ENCODE measurements at places on chromosomes 4 and X.
A peak's percentile ranks its signal among the peaks of the same experiment; 100 is the strongest.

DNA sequence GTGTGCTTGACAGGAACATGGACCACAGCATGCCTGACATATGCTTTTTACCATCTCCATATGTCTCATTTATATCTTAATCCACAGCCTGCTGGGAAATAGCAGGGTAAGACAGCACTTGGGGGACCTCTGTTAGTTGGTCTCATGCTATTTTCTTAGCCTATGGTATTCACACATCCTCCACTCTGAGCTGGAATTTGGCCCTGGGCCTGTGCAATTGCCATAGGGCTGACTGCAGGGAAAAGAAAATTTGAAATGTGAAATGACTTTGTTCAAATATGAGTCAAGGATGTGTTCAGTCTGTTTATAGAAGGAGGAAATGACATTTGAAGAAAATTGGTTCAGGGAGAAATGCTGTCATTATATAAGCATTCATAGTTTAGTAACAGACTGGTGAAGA lies 9.6 kb upstream of the MAP7D3 start:
- DNase-seq = no peak

- DNase-seq = no peak
These were observed 61.9 kb upstream of the SERPINA7 start for GRCh38 chrX:106100442-106100841.

DNA sequence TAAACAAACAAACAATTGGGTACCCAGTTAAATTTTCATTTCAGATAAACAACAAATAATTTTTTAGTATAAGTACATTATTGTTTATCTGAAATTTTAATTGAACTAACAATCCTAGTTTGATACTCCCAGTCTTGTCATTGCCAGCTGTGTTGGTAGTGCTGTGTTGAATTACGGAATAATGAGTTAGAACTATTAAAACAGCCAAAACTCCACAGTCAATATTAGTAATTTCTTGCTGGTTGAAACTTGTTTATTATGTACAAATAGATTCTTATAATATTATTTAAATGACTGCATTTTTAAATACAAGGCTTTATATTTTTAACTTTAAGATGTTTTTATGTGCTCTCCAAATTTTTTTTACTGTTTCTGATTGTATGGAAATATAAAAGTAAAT lies 2.9 kb downstream of the CXCL8 start:
- DNase-seq = no peak

GRCh38 chrX:55142206-55142918 lies 53.5 kb downstream of the PAGE2 start:
- DNase-seq = no peak

DNA sequence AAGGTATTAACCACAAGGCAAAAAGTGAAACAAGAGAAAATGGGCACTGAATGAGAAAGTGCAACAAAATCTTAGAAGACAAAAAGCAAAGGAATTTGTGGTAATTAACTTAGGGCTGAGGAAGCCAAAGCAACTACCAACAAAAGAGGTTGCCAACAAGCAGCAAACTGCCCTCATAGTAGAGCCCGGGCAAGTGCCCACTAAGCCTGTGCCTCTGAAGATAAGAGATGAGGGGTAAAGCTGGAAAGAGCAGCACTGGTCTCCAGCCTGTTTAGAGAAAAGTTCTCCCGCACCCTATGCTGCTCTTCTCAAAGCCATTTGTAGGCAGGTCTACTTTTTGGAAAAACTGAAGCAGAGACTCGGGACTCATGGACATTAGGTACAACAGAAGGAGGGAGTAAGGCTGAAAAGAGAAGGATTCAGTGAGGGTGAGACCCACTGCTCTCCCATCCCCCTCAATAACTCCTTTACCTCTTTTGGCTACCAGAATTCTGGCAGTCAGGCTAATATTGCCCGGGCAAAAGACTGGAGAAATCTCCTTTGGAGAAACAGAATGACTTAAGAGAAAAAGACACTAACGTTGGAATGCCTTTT lies 29.6 kb upstream of the KCNE5 start:
- DNase-seq = no peak

- no peak for DNase-seq
These were observed 105.7 kb upstream of the GATB start for GRCh38 chr4:151866592-151866918.

- no peak for DNase-seq
These were observed 401.5 kb downstream of the PPP3CA start for GRCh38 chr4:100945789-100946188.

DNA sequence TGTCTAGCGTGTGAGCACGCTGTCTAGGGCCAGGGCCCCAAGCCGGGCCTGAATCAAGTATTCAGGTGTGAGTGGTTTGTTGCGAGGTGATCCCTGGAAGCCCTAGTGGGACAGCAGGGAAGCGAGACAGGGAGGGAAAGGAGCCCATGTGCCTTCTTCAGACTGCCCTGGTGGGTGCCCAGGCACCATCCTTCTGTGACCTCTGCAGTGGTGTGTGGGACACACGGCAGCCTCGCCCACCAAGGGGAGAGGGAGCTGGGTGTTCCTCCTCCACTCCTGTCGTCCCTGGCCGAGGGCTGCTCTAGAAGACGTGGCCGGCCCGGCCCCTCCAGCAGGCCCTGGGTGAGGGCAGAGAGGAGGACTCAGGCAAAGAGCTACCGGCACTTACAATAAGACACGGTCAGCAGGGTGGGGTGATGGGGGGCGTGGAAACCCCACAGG lies 47.4 kb downstream of the HTRA3 start:
- no peak for DNase-seq

GRCh38 chr4:74426101-74426500 lies 18.8 kb upstream of the AREG start:
- no peak for DNase-seq

DNA sequence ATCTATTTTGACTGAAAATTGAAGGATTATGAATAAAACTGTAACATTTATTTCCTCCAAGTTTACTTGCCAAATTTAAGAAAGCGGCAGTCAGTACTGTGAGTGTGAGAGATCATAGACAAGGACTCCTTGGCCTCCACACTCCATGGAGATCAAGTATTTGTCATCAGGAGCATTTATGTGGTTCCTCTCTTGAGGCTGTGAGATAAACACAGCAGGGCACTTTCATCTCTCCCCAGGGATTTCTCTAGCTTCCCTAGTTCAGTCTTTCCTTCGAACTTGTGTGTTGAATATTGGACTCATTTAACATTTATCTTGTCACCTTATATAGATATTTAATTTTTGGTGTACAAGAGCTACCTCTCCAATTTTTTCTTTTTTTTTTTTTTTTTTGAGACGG lies 40.8 kb downstream of the PDE5A start:
- no peak for DNase-seq

DNA sequence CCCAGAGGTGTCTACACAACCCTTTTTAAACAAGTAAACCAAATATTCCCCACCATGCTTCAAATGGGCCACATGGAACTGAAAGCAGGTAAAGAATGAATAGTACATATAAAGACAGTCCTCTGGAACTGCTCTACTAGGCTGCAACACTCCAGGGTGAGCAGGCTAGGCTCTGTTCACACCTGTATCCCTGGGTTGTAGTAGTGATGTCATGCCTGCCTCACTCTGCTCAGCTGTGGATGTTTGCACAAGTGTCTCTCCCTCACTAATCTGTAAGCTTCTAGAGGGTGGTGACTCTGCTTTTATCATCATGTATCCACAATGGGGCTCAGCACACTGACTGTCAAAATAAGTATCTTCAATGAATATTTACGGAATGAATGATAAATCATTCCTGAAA lies 20.4 kb downstream of the LEF1 start:
- no peak for DNase-seq

DNA sequence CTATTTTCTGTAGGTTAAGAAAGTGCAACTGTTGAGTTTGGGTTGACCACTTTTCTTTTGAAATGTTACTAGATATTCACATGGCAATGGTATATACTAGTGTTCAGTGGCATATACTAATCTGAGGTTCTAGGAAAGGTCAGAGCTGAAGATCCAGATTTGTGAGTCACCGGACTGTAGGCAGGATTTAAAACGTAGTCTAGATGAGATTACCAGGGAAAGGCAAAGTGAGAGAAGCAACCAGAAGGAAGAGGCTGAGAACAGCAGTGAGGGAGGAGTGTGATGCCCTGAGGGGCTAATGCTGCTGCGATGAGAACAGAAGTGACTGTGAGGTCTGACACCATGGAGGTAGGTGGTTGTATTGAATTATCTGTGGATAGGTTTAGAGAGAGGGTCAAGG lies 9.7 kb upstream of the PLA2G12A start:
- DNase-seq = no peak

GRCh38 chr4:147044241-147044640 lies 98.6 kb upstream of the TTC29 start:
- no peak for DNase-seq

DNA sequence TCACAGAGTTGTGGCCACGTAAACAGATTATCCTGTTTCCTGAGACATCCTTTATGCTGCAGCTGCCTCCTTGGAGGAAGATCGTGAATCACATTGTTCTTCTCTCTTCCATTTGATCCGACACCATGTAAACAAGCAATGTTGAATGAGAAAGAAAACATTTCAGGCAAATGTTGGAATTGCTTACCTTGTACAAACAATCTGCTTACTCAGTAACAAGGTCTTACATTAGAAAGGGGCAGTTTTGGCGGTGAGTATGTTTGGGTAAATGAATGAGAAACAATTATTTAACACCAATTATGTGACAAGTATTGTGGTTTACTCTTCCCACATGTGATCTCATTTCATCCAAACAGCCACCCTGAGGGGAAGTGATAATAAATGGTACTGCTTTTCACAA lies 637.8 kb downstream of the RAB28 start:
- no peak for DNase-seq

DNA sequence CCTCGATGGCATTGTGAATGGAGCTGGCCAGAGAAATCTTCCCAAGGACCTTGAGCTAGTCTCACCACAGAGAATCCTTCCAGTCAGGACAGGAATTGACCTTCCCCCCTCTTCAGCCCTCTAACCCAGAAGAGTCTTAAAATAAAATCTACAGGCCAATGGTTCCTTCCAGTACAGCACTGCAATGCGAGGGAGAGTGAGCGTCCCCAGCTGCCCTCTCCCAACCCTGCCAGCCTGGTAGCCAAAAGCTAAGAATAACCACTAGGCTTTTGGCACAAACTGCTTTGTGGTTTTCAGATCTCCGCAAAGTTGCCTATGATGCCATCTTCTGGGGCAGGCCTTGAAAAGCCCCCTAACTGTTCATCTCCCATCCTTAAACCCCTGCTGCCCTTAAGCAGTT lies 175.1 kb downstream of the AR start:
- no peak for DNase-seq

- peak; percentile 83 for DNase-seq
These were observed 723 bp downstream of the WDFY3 start for GRCh38 chr4:84965553-84966381.

DNA sequence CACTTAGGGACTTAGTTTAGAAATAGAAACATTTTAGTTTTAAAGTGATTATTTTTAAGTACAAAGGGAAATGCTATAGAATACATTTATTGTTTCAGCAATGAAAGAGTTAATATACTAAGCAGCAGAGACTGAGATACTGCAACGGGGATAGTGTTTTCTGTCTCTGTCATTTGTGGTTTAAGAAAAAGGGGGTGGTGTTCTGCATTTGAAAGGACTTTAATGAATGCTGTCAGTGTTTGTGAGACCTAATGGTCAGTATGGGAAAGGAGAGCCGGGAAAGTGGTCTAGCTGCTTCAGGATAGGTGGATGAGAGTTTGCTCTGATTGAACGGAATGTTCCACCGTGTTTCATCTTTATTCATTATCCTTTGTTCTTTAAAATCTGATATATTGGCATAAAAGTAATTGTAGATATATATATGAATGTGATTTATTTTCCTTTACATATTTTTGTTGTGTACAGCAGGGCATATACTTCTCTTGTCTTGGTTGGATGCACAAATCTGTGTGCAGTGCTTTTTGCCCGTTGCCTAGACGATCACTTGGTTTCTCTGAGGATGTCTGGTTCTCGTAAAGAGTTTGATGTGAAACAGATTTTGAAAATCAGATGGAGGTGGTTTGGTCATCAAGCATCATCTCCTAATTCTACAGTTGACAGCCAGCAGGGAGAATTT lies at the start of gene KLHL5:
TSS of gene KLHL5 (plus strand) at position 139 of the 676 bp plus-strand sequence. CDS start at position 560, 421 bp downstream.
- peak; percentile 68 for DNase-seq

DNA sequence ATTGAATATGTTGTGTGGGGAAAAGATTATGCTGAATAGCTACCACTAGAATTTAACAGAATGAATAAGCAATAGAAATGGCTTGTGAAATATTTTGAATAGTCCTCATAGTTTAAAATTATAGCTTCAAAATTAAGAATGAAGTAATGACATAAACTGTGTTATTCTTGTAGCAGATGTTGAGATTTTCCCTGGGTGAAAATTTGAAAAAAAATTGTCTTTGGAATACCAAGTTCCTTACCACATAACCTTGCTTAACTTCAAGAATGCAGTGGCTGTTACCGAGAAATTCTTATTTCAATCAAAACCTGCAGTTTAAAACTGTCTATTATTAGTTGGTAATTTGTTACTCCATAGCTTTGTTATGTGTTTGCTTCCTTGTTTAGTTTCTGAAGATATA lies 1268.6 kb downstream of the RAPGEF2 start:
- DNase-seq = no peak

DNA sequence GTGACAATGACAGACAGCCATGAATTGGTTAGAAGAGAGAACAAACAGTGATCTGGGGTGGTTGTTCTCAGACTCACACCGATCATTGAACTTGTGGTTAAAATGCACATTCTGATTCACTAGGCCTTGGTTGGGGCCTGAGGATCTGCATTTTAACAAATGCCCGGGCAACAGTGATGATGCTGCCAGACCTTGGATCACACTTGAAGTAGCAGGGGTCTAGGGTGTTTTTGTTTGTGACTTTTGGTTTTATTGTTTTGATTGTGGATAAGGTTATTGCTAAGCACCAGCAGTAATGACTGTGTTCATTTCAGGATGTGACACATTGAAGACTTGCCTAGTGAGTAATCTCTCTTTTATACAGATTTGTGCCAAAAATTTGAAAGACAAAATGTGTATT lies 36.5 kb downstream of the TXLNG start:
- no peak for DNase-seq

DNA sequence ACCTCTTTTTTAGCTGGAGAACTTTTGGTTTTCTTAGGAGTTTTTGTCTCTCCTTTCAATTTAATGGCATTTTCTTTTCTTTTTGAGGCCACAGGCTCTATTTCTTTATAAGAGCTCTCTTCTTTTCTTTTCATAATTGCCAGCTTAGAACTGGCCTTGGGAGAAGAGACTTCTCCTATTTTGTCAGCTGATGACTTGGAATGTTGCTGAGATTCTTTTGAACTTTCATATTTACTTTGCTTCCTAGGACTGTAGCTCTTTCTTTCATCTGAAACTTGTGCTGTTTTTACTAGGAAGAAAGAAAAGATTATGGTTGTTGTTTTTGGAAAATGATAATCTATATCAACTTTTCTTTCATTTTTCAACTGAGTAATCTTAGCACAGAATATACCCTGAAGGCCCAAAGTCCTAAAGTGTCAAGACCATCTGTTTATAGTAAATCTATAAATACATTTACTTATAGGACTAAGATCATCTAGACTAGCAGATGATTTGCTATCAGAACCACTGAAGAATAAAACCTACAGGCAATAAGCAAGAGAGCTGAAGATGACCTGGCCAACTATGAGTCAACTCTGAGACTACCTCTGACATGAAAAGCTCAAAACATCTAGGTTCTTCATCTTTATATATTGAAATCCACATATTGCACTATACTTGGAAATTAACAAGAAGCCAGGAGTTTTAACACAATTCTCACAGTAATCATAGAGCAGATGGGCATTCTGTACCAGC lies 45.6 kb downstream of the RFC1 start:
- no peak for DNase-seq

GRCh38 chrX:13646154-13646549 lies 6.8 kb upstream of the TCEANC start:
- peak; percentile 34 for DNase-seq

All from iPS-NIHi11 (cell line).